ENCODE measurements at places on chromosomes 16 and 17.

DNA sequence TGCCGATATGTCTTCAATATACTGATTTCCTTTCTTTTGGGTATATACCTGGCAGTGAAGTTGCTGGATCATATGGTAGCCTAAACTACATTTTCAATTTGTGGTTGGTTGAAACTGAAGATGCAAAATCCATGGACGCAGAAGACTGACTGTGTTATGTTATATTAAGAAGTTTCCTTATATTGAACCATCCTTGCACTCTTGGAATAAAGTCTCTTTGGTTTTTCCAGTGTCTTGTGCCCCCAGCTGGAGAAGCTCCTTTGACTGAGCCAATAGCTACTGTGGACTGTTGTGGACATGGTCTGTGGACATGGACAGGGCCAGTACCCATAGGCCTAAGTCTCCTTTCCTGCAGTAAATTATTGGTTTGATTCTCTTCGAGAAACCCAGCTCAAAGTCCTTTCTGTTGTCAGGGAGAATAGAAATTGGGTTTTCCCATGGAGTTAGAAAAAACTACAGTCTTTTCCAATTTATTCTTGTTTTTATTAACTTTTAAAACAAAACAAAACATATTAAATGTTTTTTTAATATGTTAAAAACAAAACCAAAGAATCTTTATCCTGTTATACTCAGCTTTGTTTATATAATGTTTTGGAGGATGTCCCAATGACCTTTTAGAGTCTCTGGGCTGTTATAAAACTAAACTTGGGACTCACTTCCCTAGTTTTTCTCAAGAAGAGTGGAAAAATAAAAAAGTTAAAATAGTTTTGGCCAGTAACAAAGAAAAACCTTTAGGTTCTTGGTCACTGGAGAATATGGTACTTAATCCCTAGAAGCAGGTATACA, 15.2 kb upstream of the IL34 start:
- no peak for ATAC-seq

DNA sequence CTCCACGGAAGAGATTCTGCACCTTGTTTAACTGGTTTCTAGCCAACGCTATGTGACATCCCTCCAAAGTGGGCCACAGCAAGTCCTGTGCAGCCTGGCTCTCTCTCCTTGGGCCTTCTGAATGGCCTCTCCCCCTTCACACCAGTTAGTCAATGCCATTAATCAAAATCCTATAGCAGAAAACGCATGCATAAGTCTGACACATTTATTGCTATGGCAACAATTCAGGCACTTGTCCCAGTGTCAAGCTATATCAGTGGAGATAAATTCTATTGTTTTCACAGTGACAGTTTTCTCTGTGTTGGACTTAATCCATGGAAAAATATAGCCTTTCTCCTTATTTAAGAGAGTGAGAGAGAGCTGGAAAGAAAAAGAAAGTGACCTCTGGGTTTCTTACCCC, 87.2 kb upstream of the TOX3 start:
- ATAC-seq = no peak

GRCh38 chr17:58344047-58344790, 7.8 kb downstream of the SUPT4H1 start:
- ATAC-seq = peak; percentile 96

DNA sequence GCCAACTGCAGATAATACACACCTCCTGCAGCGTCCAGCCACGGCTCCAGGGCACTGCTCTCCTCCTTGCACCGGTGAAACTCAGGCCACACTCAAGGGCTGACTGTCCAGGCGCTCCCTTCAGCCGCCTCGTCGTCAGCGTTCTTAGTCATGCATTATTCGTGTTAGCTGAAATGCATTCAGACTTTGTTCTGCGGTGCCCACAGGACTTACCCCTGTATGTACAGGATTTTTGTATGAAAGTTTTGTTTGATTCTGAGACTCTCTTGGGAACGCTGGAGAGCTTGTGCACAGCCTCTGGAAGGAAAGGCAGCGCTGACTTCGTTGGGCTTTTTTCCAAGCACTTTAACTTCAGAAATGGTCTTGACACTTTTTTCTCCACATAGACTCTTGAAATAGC, 22.1 kb downstream of the CIBAR2 start:
- ATAC-seq = no peak

GRCh38 chr17:17186051-17186450, 20.1 kb downstream of the PLD6 start:
- no peak for ATAC-seq

- no peak for ATAC-seq
These were observed 352 bp downstream of the GGNBP2 start for GRCh38 chr17:36545077-36545464.

DNA sequence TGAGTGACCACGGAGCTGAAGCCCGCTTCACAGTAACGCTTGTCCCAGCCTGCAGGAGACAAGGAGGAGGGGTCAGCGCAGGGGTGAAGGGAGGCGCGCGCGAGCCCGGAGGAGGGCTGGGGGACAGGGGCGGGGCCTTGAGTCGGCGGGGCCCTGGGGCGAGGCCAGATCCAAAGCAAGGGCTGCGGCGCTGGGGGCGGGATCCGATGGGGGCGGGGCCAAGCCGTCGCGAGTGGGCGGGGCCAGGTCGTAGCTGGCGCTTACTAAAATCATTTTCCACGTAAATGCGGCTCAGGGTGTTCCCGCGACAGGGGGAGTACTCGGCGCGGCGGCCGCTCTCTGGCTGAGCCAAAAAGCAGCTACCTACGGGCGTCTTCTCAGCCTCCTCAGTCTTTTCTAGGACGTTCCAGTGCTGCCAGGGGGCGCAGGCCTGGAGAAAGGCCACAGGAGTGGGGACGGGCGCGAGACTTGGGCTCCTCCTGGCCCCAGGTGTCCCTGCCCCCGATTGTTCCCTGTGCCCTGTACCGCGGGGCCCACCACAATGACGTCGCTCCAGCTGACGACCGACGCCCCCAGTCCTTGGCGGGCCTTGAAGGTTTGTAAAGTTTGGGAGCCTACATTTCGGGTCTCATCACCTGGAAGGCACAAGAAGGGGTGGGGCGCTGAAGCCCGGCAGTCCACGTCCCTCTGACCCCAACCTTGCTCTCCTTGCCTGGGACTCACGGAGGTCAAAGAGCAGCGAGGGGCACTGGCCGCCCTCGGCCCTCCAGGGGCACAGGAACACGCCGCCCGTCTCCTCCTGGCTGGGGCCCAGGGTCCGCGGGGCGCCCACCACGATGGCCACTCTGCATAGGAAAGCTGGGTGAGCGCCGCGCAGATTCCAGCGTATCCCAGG, 3.9 kb downstream of the ITGA2B start:
- peak; percentile 82 for ATAC-seq

DNA sequence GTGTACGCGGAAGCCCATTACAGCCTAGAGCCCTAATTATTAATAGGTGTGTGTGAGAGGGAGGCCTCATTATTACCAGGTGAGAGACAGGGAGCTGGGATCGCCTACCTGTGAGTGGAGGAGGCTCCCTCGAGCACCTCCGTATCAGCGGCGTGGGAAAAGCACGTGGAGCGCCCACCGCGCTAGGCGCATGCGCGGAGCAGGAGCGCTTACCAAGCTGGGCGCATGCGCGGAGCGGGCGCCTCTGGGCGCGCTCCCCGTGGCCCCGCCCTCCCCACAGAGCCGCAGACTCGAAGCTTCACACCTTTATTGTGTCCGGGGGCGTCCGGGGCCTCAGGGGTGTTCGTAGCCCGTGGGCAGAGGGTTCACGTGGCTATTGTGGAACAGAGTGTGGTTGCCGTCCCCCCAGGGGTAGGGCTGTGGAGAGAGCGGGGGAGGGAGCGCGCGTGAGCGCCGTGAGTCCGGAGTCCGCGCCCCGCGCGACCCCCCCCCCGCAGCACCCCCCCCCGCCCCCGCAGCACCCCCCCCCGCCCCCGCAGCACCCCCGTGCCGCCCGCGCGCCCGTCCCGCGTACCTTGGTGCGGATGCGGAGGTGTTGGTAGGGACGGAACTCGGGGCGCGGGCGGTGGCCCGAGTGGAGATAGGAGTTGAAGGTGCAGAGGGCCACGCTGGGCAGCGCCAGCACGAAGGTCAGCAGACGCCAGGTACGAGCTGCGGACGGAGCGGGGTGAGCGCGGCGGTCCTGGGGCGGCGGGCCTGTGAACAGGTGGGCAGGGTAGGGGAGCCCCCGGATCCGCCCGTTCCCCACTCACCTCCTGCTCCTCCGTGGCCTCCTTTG, 500 bp downstream of the COX6A2 start:
- ATAC-seq = peak; percentile 53

GRCh38 chr16:4744555-4745273, 10.4 kb downstream of the DNAAF8 start:
- peak; percentile 13 for ATAC-seq

- ATAC-seq = no peak
These were observed 82.0 kb downstream of the MRM1 start for GRCh38 chr17:36683387-36683786.

- no peak for ATAC-seq
These were observed 38.4 kb downstream of the ABAT start for GRCh38 chr16:8712589-8713361.

DNA sequence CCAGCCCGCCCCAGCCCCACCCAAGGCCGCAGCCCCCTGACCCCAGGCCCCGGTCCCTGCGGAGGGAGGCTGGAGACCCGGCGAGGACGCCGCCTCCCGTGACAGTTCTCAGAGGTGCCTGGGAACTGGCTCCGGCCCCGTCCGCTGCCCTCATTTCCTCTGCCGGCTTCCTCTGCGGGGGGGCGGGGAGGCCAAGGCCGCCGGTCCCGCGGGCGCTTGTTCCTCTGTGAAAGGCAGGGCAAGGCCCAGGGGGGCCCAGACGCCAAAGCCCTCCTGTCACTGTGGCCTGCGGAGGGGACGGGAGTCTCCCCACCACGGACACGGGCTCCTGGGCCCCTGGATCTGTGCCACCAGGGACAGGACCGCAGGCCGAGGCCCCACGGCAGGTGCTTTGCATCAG, 5.0 kb upstream of the PVALEF start:
- ATAC-seq = peak; percentile 4

DNA sequence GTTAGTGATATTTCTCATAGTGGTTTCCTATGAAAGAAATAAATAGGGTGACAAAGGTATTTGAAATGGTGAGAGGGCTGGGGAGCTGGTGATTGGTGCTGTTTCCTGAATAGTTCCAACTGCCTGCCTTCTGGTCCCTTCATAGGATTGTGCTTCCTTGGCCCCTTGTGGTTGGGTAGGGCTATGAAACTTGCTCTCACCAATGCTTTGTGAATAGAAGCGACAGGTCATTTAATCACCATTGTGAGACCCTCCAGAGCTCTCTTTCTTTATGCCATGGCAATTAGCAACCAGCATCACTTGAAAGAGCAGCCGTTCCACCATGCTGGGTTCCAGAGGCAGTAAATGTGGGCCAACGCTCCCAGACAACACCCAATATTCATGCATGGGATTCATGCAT, 23.7 kb upstream of the WWOX start:
- ATAC-seq = no peak

GRCh38 chr17:49955157-49955556, 13.8 kb upstream of the DLX4 start:
- no peak for ATAC-seq

DNA sequence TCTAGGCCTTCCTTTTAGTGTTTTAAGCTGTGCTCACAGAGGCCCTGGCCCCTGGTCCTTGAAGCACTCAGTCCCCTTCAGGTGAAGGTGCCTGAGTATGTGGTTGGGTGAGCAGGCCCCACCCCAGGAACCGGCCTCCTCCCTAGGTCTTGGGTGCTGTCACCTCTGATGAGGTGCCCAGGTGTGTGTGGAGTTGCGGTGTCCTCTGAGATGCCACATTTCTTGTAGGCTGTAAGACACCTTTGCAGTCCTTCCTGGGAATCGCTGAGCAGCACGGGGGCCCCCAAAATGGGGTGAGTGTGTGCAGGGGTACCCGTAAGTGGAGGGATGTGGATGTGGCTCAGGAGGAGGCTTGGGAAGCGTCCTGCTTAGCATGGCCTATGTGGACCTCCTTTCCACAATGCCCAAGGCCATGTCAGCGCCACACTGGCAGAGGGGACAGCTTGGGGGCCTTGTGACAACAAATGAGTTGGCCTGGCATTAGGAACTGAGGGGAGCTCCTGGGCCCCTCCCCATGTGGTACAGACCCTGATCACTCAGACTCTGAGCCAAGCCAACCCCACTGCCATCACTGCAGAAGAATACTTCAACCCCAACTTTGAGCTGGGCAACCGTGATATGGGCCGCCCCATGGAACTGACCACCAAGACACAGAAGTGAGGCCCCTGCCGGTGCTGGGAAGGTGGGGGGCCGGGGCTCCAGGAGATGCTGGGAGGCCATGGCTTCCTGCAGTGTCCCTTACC, 11.2 kb downstream of the CORO6 start:
- no peak for ATAC-seq

DNA sequence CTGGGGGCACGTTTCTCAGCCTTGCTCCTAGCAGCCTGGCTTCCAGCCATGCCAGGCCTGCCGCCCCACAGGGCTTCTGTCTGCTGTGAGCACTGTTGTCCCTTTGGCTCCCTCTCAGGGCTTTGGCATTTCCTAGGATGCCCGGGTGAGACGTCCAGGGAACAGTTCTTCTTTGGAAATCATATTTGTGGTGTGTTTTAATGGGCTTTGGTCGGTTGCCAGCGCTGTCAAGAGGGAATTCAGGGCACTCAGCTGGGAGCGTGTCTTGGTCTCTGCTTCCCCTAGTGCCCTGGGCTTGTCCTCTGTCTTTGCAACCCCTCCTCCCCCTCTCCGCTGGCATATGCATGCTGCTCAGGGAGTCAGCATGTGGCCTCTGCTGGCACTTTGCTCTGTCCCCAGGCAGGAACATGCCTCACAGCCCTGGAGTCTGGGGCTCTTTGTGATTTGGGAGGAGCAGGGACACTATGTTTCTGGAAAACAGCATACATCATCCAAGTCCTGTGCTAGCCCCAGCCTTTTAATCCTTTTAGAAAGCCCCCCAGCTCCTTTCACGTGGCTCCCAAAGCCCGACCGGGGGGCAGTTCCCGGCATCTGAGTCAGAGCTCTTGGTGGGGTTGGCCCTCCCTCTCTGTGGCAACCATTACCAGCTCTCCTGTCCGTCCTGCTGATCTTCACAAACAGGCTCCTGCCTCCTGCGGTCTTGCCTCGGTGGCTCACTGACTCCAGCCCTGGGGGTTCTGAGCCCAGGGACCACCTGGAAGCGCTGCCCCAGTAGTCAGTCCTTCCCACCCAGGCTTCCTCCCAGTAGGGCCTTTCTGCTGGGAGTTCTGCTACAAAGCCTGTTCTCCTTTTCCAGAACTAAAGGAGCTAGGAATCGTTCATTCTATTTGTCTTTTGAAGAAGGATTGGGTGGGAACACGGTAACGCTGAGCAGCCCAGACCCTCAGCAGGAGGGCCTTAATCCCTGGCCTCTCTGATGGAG, 26.7 kb downstream of the SAP30BP start:
- no peak for ATAC-seq

DNA sequence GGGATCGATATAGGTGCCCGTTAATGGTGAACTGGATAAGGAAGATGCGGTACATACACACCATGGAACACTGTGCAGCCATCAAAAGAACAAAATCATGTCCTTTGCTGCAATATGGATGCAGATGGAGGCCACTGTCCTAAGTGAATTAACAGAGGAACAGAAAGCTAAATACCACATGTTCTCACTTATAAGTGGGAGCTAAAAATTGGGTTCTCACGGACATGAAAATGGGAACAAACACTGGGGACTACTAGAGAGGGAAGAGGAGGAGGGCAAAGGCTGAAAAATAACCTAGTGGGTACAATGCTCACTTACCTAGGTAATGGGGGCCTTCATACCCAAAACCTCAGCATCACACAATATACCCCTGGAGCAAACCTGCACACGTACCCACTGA, 302.6 kb downstream of the XYLT1 start:
- no peak for ATAC-seq

All from stimulated activated memory B cell treated with anti-CD40 and anti-IgM and Interleukin-4, amounts not matched to agents 10 μg/mL and 1 μg/mL and 100 μg/mL, for 72 hours (primary cell).